NCI-H187 (cell line): ENCODE measurements at places on chromosomes 4 and X.

DNA sequence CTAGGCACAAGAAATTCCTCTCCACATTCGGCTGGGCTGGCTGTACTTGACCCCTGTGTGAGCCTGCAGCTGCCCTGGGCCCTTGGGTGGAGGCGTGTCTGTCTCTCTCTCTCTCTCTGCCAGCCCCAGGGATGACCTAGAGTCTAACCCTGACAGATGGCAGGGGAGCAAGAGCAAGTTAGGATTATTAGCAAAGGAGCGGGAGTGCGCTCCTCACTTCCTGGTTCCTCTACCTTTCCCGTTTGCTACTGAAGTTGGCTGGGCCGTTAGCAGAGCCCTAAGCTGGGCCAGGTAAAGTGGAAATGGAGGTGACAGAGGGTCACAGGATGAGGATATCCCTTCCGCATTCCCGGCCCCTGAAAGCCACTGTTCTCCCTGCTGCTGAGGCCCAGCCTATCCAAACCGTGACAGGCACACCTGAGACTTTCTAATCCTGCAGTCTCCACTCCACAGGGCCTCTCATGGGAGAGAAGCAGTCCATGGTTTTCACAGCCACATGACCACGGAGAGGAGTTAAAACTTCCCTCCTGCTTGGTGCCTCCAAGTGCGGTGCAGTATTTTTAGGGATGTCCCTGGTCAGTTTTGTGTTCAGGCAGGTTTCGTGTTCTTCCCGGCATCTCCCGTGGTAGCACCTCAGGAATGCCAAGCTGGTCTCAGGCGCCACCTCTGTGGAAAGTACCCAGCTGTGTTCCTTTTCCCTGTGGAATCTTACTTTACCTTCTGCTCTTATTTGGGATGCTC, 79.3 kb downstream of the CLDN22 start:
- DNase-seq: no peak

DNA sequence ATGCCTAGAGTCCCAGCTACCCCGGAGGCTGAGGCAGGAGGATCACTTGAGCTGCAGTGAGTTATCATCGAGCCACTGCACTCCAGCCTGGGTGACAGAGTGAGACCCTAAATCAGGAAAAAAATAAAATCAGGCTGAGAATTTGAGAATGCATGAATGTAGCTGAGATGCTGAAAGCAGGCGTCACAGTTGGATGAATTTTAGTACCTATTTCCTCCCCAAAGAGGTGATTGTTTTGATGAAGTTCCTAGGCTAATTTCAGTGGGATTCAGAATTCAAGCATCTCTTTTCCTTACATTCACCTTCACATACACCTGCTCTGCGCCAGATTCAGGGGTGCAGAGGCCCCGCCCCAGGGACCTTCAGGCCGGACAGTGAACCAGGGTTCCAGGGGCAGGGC, 3.2 kb downstream of the CFAP99 start:
- DNase-seq: no peak

DNA sequence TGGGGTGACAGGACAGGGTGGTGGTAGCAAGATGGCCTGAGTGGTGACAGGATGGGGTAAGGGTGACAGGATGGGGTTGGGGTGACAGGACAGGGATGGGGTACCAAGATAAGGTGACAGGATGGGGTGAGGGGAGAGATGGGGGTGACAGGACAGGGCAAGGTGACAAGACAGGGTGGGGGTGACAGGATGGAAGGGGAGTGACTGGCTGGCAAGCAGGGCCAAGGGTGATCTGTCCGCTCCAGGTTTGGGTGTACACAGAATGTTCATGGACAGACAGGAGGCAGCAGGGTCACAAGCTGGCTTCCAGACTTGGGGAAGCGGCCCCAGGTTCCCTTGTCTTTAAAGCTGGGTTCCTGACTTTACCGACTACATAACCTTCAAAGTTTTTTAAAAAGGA, 23.3 kb downstream of the RNF212 start:
- no peak for DNase-seq

- DNase-seq: no peak
These were observed 11.4 kb upstream of the MAP9 start for GRCh38 chr4:155388162-155388561.

- no peak for DNase-seq
These were observed 103.0 kb downstream of the SYNPO2 start for GRCh38 chr4:118991686-118992085.

- DNase-seq: no peak
These were observed 44.8 kb downstream of the PJA1 start for GRCh38 chrX:69120476-69120875.

- DNase-seq: no peak
These were observed 495.9 kb upstream of the FAM241A start for GRCh38 chr4:111649308-111649707.

GRCh38 chr4:179441596-179441995, 1999.4 kb upstream of the AGA start:
- no peak for DNase-seq

- no peak for DNase-seq
These were observed 90.4 kb upstream of the CITED1 start for GRCh38 chrX:72396117-72396516.

- DNase-seq: no peak
These were observed 9.5 kb downstream of the UBQLN2 start for GRCh38 chrX:56572975-56573374.

GRCh38 chr4:14743601-14744000, 258.7 kb upstream of the CPEB2 start:
- DNase-seq: no peak

GRCh38 chr4:80202190-80202711, 4.9 kb downstream of the PRDM8 start:
- DNase-seq: peak; percentile 40

DNA sequence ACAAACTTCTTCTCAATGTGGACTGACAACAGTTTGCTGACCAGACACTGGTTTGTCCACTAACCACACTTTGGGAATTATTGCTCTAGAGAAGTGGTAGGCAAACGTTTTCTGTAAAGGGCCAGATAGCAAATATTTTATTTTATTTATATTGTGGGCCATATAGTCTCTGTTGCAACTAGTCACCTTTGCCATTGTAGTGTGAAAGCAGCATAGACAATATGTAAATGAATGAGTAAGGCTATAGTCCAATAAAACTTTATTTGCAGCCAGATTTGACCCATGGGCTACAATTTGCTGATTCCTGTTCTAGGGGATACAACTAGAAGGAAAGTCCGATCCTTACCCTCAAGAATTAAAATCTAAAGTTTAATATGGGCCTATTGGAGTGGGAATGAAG, 14.5 kb downstream of the TSPAN7 start:
- no peak for DNase-seq

DNA sequence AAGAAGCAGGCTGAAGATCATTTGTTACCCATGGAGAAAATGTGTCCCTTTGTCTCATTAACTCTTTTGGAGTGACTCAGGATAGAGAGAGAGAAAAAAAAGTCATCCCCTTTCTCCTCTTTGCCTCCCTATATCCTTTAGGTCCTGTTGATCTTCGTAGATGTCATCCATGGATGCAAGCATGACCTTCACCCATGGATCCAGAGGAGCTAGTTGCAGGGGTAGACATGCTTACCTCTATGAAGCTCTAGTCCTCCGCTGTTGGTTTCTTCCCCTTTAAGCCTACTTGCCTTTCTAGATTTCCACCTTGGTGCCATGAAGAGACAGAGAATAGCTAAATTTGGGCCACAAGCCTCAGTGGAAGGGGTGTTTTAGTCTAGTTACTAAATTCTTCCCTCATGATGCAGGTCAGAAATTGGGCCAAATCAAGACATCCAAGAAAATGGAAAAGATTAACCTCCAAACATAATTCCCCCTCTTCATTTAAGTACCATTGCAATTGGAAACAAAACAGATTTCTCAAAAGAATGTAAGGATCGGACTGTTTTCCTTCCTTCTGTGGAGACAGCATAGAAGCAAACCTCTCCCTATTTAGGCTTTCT, 178.4 kb downstream of the TECRL start:
- DNase-seq: no peak

DNA sequence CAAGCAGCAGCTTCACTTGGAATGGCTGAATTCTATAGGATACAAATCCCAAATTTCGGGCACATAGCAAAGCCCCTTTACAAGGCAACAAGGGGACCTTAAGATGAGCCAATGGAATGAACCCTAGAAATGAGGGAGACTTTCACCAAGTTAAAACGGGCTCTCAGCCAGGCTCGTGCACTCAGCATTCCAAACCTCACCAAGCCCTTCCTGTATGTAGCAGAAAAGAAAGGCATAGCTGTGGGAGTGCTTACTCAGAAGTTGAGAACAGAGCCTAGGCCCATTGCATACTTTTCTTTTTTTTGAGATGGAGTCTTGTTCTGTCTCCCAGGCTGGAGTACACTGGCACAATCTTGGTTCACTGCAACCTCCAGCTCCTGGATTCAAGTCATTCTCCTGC, 10.8 kb upstream of the HERC5 start:
- no peak for DNase-seq

- no peak for DNase-seq
These were observed 76.5 kb upstream of the TEX13A start for GRCh38 chrX:105297041-105297440.

GRCh38 chr4:143502231-143502630, 11.3 kb upstream of the SMARCA5 start:
- no peak for DNase-seq

GRCh38 chrX:42485601-42486000, 292.4 kb downstream of the PPP1R2C start:
- DNase-seq: no peak

DNA sequence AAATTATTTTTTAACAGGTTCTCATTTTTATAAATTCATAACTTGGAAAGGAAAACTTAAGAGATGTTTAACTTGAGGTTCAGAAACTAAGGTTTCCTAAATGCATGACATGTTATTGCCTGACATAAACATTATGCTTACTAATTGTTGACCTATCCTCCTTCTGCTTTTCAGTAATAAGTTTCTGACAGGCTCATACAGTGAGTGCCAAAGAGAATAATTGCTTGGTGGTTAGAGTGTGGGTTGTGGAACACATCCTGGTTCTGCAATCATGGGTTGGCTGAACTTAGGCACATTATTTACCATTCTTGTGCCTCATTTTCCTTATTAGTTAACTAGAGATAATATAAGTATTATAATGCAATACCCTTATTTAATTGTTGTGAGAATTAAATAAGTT, 56.5 kb downstream of the BMPR1B start:
- DNase-seq: no peak

- DNase-seq: no peak
These were observed 331.5 kb downstream of the TENM3 start for GRCh38 chr4:182574706-182575105.

- no peak for DNase-seq
These were observed 91.3 kb downstream of the GUCY2F start for GRCh38 chrX:109390556-109390955.

DNA sequence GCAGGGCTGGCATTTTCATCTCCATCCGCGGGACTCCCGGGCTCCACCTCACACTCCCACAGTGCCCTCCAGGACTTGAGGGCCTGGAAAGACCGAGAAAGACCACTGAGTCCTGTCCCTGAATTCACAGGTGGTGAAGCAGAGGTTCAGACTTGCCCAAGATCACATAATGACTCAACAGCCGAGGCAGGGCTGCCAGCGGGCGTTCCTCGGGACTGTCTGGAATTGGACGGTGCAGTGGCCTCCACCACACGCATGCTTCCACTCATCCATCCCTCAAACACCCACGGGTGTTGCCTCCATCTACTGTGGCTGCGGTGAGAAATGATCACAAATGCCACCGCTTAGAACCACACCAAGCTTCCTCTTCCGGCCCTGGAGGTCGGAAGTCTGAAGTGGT, 6.9 kb upstream of the ADRA2C start:
- no peak for DNase-seq

DNA sequence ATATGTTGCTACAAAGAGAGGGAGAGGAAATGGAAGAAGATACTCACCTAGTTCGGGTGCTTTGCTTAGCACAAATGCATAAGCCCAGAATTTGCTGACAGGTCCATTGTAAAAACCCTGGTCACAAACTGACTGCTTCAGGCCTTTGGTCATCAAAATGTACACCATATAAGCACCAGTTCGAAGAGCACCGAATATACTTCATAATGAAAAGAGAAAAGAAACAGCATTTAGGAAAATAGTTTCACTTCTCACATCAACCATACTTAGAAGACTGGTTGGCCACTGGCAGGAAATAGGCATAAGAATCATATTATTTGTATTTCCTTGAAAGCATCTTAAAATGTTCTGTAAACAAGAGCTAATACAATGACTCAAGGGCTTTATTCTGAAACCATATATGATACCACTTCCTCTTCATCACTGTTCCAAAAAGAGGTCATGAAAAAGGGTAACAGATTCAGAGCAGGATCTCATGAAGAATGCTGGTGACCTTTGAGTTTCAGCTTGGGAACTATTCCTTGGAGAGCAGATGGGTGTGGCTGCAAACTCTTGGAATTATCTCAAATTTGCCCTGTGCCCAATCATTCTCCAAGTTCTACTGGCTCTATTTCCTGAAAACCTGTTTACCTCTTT, 138.7 kb downstream of the ELOVL6 start:
- DNase-seq: no peak

DNA sequence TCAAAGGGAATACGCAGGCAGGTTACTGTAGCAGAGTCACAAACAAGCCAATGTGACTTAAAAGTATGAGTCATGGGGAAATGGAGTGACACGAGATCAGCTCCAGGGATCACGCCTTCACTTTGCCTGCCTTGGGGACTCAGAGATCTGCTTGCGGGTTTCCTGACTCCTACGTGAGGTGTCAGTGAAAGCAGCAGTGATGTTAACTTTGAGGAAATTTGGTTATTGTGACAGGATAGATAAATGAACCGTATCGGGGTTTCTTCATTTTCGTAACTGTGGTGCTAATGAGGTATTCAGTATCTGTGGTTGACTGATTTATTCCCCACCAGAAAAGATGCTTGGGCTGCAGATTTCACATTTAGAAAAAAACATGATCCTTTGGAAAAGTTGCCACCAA, 383.3 kb upstream of the ZFP42 start:
- no peak for DNase-seq

DNA sequence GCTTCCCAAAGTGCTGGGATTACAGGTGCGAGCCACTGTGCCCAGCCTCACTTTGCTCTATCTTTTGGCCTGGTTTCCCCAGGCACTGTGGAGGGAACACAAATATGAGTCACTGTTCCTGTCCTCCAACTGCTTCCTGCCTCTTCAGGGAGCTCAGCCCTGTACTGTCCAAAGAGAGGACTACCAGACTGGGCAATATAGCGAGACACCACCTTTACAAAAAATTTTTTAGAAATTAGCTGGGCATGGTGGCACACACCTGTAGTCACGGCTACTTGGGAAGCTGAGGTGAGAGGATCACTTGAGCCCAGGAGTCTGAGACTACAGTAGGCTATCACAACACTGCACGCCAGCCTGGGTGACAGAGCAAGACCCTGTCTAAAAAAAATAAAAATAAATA, 16.9 kb upstream of the WAS start:
- no peak for DNase-seq

- DNase-seq: no peak
These were observed 38.3 kb upstream of the SPINK2 start for GRCh38 chr4:56859841-56860240.

DNA sequence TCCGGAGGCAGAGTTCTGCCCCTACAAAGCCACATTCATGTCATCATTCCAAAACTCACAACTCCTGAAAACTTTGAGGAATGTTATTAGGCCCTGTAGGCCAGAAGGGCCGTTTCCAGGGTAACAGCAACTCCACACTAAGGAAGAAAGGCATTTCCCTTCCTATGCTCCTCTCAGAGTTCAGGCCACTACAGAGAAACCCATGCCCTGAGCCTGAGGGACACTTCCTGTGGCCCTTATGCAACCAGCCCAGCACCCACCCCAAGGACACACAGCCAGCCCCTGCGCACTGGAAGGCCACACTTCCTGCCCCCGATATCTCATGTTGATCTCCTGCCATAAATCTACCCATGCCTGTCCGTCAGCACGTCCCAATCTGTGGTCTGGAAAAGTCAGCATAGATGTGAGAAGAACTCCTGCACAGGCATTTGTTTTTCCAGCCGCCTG, 289.3 kb downstream of the BCOR start:
- no peak for DNase-seq

- no peak for DNase-seq
These were observed 109.8 kb downstream of the HMX1 start for GRCh38 chr4:8761824-8762205.
